ENCODE measurements at places on chromosomes 5 and 9.

DNA sequence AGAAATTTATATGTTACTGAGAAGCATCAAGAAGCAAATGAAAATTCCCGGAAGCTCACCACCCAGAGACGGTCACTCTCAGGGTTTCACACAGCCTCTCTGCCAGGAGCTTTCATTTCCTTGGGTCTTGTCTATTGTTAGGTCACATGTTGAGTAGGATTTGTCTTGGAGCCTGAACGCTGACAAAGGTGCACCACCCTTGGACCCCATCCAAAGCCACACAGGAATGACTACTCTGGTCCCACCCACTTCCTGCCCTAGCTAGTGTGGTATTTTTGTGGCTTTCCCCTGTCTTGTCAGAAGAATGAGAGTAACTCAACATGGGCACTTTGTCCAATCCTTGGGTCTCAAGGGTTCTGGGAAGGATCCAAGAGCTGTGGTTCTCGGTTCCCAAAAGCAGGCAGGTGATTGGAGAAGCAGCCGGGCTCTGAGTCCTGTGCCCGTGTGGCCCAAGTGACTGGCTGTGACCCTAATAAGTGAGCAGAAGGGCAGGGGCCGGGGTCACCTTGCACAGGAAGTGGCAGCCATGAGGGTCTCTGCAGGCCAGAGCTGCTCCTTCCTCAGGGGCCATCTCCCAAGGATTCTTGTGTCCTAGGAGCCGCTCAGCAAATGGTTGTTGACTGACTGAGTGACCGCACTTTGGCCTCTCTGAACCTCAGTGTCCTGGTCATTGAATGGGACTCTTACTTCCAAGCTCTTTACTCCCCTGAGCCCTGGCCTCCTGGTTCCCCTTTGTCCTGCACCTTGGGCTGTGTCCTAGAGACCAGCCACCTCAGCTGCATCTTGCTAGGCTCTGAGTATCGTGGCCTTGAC lies 6.9 kb downstream of the FGD3 start:
- peak overlapping the region; percentile 4 for H3K4me3 ChIP-seq
- no peak for DNase-seq
- peaks cover 11% of the 10 kb centered on the region for H3K27me3 ChIP-seq
- H3K36me3 ChIP-seq = no peaks in the 10 kb centered on the region

DNA sequence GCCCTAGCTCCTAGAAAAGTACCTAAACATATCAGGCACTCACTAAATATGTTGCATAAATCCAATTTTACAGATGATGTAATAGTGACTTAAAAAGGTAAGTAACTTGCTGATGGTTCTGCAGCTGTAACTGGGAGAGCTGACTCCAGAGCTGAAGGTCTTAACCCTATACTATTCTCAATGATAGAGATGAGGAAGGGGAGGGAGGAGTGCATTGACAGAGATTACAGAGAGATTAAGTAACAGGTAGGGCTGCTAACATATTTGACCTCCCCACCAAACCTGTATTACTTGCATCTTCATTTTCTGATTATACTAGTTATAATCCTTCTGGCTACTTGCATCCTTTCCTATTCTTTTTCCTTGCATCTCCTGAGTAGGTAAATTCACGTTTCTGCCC lies 255.4 kb upstream of the EFNA5 start:
- no peak overlapping the region for H3K4me3 ChIP-seq
- H3K27me3 ChIP-seq = no peaks in the 10 kb centered on the region
- H3K27ac ChIP-seq = no peak overlapping the region
- H3K36me3 ChIP-seq = no peaks in the 10 kb centered on the region
- DNase-seq = no peak

DNA sequence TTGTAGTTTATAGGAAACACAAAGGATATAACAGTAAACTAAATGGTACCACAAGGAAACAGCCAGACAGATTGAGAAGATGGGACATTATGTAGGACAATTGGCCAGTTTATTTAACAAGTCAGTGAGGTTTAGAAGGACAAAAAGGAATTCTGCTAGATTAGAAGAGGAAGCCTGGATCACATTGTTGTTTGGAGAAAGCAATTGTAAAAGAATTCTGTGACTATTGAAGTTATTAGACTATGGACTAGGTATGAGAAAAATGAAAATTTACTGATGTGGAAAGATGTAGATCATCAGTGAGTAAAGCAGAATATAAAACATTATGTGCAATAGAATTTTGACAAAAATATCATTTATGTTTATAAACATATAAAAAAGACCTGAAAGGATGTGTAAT lies 97.1 kb downstream of the CFAP95 start:
- no peaks in the 10 kb centered on the region for H3K36me3 ChIP-seq
- DNase-seq = no peak
- H3K27me3 ChIP-seq = no peaks in the 10 kb centered on the region

DNA sequence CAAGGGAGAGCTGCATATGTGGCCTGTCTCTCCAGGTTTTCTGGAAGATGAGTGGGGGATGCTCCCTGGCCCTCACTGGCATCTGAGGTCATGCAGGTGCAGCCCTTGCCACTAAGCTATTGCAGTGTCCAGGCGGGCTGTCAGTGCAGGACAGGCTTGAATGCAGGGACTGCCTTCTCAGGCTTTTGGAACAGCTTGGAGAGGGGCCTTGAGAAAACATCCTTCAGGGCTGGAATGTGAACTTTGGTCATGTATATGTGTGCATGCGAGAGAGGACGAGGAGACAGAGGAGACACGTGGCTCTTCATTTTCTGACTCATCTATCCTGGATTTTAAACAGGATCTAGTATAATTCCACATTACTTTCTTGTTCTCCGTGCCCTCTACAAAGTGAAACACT lies 90.3 kb downstream of the MACROH2A1 start:
- no peak overlapping the region for H3K27ac ChIP-seq
- no peaks in the 10 kb centered on the region for H3K4me1 ChIP-seq
- no peak for DNase-seq
- H3K27me3 ChIP-seq = no peaks in the 10 kb centered on the region

DNA sequence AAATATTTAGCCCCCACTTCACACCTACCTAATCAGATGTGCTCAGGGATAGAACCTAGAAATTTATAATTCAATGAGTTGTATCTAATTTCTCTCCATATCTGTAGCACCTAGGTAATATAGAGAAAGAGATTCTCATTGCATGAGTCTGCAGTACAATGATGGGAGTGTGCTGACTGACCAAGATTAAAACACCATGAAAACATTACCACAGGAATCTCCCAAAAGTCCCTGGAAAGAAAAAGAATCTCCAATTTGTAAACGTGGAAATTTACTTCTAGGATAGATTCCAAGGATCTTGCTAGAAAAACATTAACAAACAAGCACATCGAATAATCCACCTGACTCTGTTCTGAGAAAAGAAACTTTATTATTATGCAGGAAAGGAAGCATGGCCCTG lies 45.0 kb upstream of the DMRTA1 start:
- H3K36me3 ChIP-seq = no peaks in the 10 kb centered on the region
- H3K4me1 ChIP-seq = no peaks in the 10 kb centered on the region

- no peaks in the 10 kb centered on the region for H3K27me3 ChIP-seq
- no peak overlapping the region for H3K27ac ChIP-seq
- no peak overlapping the region for H3K4me3 ChIP-seq
- no peaks in the 10 kb centered on the region for H3K4me1 ChIP-seq
Observed at GRCh38 chr5:74355041-74355824, 285.3 kb downstream of the ENC1 start.

Data from thymus (tissue), 14 donors.